ENCODE measurements at places on chromosomes 6 and 20. TPM values are rescaled to one million over a fixed set of nuclear protein-coding genes. Genes with fewer than 3 reads are reported as not detected.
A peak's percentile ranks its signal among the peaks of the same experiment; 100 is the strongest.

- DNase-seq = no peak
These were observed 379.0 kb downstream of the EPHA7 start for GRCh38 chr6:93040375-93040774.

GRCh38 chr6:129510950-129511349, 199.0 kb downstream of the ARHGAP18 start:
- no peak for DNase-seq

TMEM181 gene
- 43.3 TPM for total RNA-seq

GRCh38 chr6:149806127-149806526, 56.6 kb downstream of the PCMT1 start:
- peak; percentile 34 for DNase-seq

VGLL2 gene
- total RNA-seq = not detected

CCN2 gene
- total RNA-seq = 272 TPM

DNA sequence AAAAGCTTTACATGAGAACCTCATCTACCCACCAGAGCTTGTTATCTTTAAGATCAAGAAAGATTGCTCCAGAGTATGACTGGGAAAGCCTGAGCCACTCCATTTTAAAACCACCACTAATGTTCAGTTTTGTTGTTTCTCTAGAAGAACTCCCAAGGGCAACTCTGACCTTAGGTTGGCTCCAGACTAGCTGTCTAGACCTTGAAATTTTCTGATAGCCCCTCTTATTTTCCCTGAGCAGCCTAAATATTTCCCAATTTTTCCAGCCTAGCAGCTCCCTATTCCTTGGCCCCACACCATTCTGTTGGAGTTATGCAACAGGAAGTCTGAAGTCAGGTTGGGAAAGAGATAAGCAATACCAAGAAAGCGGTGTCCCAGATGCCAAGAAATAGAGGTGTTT, 84.6 kb upstream of the TCF21 start:
- no peak for DNase-seq

GRM4 gene
- 0.36 TPM for total RNA-seq

SEMG1 gene
- total RNA-seq = not detected

DNA sequence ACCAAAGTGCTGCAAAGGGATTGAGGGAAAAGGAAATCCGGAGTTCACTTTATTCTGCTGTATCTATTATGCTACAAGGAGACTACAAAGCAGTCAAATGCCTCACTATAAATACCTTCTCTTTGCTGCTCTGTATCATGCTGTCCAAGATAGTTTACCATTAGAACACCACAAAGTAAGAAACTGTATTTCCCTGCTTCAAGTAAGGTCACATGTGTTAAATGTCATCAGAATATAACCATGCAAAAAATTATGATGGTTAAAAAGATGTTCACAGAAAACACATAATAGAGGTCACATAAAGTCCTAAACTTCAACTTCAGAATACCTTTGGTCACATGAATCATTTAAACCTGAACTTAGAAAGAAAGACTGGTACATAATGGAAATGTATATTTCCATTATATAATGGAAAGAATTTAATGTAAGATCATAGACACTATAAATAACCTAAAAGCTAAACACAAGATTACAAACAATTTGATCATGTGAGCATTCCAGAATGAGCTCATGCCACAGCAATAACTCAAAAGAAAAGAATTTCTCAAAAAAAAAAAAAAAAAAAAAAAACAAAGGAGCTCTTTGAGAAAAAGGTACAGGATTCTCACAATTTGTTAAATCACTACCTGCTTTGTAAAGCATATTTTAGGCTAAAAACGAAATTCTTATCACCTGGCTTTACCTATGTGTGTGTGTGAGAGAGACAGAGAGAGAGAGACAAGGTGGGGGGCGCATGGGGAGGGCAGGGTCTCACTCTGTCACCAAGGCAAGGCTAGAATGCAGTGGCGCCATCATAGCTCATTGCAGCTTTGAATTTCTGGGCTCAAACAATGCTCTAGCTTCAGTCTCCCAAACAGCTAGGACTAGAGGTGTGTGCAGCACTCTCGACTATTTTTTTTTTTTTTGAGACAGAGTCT, 58.7 kb downstream of the KIF13A start:
- peak; percentile 63 for DNase-seq

CLPSL2 gene
- total RNA-seq = not detected

- DNase-seq = no peak
These were observed 25.2 kb upstream of the FYN start for GRCh38 chr6:111898452-111898851.

DNA sequence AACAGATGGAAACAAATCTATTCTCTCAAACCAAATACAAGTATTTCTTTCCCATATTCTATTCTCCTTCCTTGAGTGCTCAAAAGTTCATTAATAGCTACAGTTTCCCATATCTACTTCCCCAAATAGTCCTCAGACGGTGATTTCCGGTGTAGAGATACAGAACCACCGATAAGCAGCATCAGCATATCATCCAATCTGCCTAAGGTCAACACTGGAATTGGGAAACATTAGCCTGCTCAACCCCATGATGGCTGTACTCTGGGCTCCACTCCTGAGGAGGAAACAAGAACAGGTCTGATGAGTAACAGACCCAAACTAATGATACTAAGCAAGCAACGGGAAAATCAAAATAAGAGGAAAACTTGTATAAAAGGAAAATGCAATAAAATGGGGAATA, 115.6 kb downstream of the EPB41L2 start:
- DNase-seq = no peak

GRCh38 chr20:17543531-17544131, 12.5 kb upstream of the BFSP1 start:
- no peak for DNase-seq

DNA sequence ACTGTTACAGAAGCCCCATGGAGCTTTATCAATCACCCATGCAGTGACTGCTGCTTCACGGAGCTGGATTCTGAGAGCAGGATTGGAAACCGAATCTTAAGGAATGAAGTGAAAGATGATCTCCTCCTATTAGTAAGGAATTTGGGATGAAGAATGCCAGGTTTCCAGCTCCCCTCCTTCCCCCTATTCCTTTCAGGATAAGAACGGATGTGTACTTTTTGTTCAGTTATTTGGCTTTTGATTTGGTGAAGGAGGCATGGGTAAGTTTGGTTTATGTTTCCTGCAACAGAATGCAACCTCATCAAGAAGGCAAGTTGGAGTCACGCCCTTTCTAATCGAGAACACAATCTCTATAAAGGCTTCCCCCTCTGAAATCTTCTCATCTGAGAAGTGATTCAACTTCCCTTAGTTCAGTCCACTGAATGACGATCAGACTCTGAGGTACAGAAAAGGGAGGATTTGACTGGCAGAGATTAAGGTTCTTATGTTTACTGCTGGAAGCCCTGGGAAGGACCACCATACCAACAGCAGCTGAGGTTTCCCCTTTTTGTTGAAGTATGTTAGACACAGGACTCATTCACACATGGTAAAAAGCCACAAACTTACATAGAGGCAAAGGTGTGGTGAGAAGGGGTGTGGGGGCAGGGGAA, 5.5 kb downstream of the ELMO2 start:
- DNase-seq = peak; percentile 64

Measured in osteoblast (primary cell).